HTR-8/SVneo (cell line): ENCODE measurements at places on chromosomes 13 and 19.

- DNase-seq = no peak
Observed at GRCh38 chr19:45114116-45114515, 21.1 kb downstream of the PPP1R37 start.

GRCh38 chr13:31587698-31588266, 151.5 kb upstream of the RXFP2 start:
- DNase-seq = no peak

DNA sequence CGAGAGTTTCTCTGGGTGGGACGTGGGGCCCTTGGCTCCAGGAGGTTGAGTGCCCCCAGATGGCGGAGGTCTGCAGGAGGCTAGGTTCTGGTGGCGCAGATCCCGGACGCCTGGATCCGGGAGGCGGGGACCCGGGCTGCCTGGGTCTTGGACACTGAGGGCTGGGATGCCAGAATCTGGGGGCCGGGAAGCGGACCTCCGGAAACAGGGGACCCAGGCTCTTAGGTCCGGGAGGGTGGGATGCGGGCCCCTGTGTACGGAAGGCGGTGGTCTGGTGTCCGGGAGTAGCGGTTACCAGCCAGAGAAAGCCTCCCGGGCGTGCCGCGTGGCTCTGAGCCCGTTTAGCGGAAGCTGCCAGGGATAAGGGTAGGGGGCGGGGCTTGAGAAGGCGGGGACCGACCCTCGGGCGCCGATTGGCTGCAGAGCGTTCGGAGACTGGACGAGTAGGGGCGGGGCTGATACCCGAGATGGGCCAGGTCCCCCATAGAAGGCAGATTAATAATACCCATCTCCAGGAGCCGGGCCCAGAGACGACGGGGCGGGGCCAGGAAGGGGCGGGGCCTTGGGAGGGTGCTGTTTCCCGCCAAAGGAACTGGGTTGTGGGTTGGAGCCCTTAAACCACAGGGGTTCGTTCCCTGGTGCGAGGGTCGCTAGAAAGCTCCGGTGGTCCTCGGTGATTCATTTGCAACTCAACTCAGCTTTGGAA, at the start of gene SLC1A5:
SLC1A5 (minus strand) TSS at position 333 of the 706 bp plus-strand sequence. CDS start 629 bp downstream, outside the sequence.
- peak; percentile 97 for DNase-seq

GRCh38 chr13:35483761-35484160, 7.3 kb upstream of the MAB21L1 start:
- DNase-seq = no peak

DNA sequence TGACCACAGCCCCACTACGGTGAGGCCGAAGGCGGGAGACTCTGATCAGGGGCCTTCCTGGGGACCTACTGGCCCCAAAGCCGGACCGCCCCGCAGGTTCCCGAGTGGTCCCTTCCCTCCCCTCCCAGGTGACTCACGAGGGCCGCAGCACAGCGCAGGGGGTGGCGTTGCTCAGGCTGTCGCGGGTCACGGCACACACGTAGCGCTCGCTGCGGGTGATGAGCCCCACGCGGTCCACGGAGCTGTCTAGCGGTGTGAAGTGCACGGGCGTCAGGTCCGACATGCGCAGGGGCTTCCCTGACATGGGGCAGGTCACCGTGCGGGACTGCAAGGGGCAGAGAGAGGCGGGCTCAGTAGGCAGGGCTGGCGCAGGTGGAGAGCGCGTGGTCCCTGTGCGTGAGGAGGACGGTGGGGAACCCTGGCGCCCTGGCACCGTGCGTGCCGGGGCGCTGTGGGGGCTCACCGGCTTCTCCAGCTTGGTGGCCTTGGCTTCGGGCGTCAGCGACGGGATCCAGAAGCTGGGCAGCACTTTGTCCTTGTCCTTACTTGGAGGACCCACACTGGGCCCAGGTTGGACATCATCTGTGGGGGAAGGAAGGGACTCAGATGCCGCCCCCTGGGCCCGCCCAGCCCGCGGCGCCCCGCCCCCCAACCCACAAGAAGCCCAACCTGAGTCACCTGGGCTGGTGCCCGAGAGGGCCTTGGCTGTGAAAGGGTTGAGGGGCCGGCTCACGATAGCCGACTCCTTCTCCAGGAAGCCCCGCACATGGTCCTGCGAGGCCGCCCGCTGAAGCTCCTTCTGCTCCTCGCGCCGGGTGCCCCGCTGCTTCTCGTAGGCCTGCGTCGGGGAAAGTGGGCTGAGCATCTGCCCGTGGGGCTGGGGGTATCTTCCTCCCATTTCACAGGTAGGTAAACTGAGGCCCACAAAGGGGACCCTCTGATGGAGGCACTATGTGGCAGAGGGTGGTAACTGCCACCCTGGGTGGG, 23.7 kb downstream of the NOSIP start:
- DNase-seq = no peak

DNA sequence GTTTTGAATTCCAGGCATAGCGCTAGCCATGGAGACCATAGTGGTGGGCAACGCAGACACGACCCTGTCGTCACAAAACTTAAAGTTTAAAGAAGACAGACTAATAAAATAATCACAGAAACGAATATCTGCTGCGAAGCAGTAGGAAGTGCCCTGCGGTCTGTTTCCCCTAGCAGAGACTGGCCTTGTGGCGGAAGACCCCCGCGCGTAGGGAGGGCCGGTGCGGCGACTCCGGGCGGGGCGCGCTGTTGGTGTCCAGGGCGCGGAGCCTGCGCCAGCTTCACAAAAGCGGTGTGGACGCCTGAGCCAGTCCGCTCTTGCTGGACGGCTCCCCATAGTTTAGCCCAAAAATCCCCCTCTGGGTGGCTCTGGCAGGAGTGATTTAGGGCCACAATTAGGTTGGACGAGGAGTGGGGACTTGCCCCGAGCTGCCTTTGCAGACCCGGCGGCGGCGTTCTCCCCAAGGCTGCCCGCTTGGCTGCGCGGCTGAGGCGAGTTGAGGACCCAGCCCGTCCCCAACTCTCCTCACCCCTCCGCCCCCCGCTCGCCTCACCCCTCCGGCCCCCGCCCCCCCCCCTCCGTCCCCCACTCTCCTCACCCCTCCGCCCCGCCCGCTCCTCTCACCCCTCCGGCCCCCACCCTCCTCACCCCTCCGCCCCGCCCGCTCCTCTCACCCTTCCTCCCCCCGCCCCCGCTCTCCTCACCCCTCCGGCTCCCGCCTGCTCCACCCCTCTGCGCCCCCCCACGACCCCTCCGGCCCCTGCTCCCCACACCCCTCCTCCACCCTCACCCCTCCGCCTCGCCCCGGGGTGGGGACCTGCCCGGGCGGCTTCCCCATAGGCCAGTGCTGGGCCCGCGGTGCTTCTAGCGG, 14.2 kb upstream of the LATS2 start:
- no peak for DNase-seq

DNA sequence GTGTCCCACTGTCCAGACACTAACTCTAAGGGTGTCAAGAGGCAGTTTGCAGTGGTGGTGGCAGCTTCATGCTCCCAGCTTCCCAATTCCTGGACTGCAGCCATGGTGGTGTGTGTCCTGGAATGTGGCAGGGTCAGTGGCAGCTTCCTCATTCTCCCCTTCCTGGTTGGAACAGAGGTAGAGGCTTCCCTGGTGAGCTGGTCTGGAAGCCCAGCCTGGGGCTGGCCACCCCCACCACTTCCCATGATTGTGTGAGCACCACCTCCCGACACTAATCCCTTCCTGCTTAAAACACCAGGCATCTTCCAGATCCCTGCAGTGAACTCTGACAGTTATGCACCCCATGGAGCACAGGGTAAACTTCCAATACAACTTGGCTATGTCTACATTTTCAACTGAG, 134.9 kb downstream of the RAP2A start:
- no peak for DNase-seq

- no peak for DNase-seq
Observed at GRCh38 chr19:3465552-3465951, 14.8 kb downstream of the SMIM24 start.

DNA sequence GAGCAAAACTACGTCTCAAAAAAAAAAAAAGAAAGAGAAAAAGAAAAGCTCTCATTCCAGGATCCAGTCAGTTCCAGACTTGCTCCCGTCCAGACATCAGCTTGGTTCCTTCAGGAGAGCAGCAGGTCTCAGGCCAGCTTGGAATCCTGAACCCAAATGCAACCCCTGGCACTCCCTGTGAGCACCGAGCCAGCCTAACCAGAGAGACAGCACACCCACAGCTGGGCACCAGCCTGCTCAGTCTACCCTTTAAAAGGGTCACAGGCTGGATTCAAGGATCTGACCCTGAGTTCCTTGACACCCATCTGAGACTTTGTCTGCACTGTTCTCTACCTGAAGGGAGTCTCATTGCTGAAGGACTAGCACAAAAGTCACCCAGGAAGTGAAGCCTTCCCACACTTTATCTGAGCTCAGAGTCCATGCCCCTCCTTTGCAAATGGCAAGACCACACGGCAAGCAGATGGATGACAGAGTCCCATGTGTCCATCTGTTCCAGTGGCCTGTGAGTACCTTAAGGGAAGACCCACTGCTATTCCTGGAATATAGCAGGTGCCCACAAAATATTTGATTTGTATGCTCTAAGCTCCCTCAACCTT, 1.4 kb downstream of the PEPD start:
- DNase-seq = no peak

GRCh38 chr19:34188408-34188807, 16.1 kb downstream of the LSM14A start:
- no peak for DNase-seq

GRCh38 chr13:79710376-79710775, 229.4 kb downstream of the NDFIP2 start:
- DNase-seq = peak; percentile 3

DNA sequence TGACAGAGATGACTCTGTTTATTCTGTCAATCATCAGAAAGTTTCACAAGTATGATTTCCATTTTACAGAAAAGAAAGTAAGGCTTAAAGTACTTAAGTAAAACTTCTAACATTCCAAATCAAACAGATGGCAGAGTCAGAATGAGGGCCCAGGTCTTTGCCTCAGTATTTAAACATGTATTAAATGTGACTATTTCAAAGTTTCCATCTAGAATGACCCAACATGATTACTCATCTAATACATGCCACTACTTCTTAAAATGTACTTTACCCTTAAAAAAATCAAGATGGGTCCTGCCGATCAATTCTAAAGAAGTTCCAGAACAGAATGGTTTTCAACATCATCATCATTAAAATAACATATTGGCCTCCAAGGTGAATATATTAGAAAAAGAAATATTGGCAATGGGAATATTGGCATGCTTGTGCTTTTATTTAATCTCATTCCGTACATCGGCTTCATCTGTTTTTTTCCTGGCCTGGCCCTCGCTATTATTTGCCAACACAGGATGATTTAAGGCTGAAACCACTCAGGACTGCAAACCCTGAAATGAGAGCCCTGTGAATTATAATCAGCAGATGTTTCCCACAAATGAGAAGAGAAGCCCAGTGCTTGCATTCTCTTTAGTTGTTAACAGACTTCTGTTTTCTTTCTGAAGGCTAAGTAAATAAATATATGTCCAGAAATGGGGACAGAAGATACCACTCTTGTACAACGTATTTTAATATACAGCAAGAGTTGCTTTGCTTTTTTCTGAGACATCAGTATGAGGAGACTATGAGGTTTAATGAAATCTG, 340.0 kb downstream of the DNAJC15 start:
- no peak for DNase-seq

GRCh38 chr19:50768277-50768676, 2.0 kb upstream of the GPR32 start:
- DNase-seq = no peak
